ENCODE measurements at places on chromosomes 1 and 21.

- no peak for DNase-seq
Measured at GRCh38 chr1:3663999-3664699, 11.8 kb downstream of the TP73 start.

DNA sequence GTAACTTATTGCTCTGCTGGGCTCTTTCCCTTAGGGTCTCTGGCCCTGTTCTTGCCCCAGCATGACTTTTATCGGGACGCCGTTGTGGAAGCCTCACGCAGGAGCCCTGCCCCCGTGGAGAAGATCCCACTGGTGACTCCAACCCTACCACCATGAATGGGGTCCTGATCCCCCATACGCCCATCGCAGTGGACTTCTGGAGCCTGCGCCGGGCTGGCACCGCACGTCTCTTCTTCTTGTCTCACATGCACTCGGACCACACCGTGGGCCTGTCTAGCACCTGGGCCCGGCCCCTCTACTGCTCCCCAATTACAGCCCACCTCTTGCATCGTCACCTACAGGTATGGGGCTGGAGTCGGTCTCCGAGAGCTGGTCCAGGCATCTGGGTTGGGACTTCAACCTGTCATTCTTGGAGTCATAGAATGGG lies 322 bp downstream of the DCLRE1B start:
- peak; percentile 20 for DNase-seq

DNA sequence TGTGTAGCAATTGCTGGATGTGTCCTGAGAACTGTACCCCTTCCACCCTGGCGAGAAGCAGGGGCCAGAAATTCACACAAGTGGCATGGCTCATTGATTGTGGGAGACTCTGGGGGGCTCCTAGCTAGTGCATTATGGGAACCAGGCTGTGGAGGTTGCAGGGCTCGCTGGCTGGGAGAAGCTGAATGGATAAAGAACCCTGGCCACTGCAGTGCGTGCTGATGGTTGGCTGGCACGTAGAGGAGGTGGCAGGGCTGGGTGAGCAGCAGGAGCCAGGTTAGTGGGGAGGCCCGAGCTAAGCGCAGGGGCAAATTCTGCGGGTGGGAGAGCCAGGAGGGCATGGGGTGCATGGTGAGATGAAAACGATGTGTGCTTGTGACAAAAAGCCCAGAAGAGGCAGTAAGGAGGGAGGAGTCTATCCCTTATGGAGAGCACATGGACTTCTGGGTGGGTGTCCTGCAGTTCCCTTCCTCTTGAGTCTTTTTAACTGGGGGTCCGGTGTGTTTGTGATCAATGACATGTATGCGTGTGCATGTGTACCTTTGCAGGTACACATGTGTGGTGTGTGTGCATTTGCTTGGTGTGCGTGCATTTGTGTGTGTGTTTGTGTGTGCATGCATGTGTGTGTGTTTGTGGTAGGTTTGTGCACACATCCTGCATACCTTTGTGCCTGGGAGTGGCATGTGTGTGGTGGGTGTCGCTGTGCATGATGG lies 3.6 kb downstream of the GUK1 start:
- no peak for DNase-seq

- no peak for DNase-seq
Measured at GRCh38 chr1:41735631-41736260, 183.0 kb downstream of the HIVEP3 start.

DNA sequence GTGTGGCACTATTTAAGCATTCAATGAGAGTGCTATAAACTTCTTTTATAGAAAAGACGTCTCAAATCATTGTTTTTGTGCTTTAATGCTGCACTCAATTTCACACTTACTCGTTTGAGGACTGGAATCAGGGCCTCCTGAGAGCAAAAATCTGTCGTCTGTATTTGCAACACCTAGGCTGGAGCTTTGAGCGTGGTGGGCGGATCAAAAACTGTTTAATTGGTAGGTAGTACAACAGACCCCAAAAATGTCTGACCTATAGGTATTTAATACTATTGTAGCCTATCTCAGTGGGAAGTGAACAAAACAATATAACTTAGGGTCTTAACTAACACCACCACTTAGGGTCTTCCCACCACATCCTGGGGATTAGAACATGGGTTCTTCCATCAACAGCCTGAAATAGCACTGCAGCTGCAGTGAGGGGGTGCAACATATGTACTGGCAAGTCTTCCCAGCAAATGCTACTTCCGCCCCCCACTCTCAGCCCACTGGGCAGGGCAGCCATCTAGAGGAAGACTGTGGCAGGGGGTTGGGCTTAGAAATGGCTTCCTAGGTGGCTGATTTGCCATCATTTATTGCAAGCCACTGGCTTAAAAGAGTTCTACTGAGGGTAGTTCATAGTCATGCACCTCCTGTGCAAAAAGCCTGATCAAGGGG lies 48.3 kb downstream of the CD46 start:
- no peak for DNase-seq

- peak; percentile 24 for DNase-seq
Measured at GRCh38 chr1:54052431-54052933, 522 bp downstream of the TMEM59 start.

- peak; percentile 39 for DNase-seq
Measured at GRCh38 chr1:25990702-25991395, 7.0 kb downstream of the PAFAH2 start.

DNA sequence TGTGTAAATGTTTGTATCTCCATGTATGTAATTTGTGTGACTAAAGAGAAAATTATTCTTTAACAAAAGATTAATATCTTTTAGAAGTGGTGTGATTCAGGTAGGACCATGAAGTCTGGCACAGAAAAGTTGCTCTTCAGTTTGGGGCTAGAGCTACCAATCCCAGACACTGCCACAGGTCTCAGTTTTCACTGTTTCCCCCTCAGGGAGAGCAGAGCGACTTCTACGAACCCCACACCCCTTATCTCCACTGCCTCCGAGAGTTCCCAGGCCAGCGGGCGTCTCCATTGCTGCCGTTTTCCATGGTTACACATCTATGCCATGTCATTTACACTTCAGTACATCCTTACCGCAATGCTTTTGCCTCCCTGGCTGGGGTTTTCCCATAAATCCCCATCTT lies 93.0 kb upstream of the SMYD2 start:
- no peak for DNase-seq

DNA sequence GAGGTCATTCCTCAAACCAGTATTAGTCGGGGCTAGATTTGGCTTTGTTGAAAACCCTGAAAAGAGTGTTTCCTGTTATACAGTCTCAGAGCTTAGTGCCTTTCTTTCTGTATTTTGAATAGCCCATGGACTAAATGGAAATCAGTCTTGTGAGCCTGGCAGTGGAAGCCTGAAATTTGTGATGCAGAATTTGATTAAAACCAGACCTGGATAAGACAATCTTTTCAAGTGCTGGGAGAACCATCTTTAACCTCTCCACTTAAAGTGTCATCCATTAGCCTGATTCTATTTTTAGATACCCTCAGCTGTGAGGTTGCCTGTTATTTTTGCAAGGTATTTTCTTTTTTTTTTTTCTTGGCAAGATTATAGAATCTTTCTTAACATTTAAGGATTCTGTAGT lies 19.5 kb downstream of the ACTN2 start:
- no peak for DNase-seq

- DNase-seq = no peak
Measured at GRCh38 chr1:80994934-80995333, 805.8 kb upstream of the ADGRL2 start.
